ENCODE measurements at places on chromosomes 11 and 22.
A peak's percentile ranks its signal among the peaks of the same experiment; 100 is the strongest.

- peak; percentile 90 for DNase-seq
These were observed 57.5 kb upstream of the PLET1 start for GRCh38 chr11:112318184-112318591.

DNA sequence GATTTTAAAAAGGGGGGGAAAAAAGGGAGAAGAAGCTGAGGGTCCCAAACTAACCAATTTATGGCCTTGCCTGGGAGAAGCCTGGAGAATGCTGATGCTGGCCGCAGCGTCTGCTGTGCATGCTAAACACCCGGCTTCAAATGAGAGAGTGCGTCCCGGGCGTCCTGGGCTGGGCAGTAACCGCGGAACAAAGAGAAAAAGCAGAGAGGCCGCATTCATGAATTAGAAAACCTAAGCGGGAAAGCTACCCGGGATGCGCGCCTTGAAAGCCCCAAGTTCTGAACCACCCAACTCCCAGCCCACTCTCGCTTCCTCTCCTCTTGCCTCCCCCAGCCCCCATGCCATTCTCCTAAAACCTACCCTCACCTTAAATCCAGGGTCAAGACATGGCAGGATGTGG, 6.5 kb downstream of the MN1 start:
- no peak for DNase-seq

- peak; percentile 54 for DNase-seq
These were observed 10.6 kb downstream of the TSPAN32 start for GRCh38 chr11:2312232-2313042.

- no peak for DNase-seq
These were observed 123.6 kb downstream of the EHF start for GRCh38 chr11:34744511-34744910.

DNA sequence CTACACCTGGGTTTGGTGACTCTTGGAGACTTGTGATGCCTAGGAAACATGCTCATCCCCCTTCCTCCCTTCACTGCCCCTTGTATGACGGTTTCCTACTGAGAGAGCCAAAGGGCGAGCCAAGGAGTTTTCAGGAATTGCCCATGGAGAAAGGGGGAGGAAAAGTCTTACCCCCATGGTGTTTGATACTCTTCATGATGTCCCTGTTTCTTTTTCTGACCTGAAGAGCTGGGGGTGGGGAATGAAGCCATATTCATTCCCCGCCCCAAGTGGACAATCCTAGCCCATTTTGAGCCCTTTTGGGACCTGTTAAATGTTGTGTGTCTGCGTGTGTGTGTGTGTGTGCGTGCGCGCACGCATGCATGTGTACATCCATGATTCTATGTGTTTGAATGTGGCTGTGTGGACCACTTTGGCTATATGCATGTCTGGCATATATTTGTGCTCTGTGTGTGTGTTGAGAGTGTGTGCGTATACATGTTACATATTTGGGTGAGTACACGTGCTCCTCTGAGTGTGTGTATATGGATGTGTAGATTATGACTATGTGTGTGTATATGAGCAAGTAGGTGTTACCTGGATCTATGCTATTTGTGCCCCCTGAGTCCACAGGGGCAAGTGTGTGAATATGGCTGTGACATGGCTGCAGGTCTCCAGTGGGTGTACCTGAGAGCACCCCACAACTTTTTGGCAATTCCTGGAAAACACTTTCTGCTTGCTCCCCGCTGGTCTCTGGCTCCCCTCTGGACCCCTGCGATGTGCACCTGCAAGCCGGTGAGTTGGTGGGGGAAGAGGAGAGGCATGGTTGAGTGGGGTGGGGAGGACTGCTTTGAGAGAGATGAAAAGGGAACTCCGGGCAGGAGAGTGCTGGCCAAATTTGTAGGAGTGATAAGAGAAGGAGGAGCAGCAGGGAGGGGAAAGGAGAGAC, 24.6 kb downstream of the OTOG start:
- DNase-seq, result no peak

- no peak for DNase-seq
These were observed 116.9 kb downstream of the SIK3 start for GRCh38 chr11:116981266-116981885.

- peak; percentile 76 for DNase-seq
These were observed 15.8 kb downstream of the BLID start for GRCh38 chr11:122100037-122100755.

- DNase-seq, result no peak
These were observed 6.8 kb downstream of the FUT4 start for GRCh38 chr11:94550513-94550912.

- DNase-seq, result peak; percentile 18
These were observed 222.5 kb downstream of the MN1 start for GRCh38 chr22:27578937-27579617.

GRCh38 chr22:20792966-20793728, 19.2 kb downstream of the SERPIND1 start:
- no peak for DNase-seq

DNA sequence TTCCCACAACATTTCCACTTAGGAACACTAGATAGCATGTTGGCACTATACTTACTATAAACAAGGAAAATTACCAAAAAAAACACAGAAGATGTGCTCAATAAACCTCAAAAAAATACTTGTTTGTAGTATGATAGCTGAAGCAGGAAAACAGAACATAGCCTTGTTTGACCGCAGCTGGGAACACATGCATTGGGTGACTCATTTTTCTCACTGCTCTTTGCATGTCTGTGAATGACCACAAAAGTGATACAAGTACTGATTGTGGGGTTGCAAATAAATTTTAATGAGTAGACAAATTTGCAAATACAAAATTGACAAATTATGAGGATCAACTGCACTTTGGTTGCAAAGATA, 22.8 kb upstream of the GUCY1A2 start:
- DNase-seq, result peak; percentile 97

DNA sequence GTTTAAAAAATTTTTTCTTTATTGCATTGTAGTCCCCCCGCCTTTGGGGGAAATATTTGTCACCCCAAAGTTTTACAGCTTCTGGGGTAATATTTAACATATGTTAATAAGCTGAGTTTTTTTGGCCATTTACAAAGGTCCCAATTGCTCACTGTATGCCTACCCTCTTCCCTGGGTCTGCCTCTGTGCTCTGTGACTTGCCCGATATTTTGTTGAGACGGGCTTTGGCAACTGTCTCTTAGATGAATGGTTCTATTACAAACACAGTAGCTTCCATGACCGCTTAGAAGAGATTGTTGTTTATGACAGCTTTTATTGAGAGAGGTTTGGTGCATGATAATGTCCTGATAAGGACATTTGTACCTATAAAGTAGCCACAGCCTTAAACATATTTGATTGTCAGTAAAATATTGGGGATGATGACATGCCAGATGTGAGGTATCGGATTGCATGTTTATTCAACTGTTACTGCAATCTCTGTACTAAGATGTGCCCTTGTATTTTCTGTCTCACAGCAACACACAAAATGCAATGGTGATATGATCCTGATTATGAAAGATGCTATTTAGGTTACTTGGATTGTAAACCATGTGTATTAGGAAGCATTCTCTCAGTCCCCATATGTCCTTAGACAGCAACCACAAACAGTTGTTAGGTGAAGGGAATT, 103.1 kb downstream of the TEAD1 start:
- no peak for DNase-seq

DNA sequence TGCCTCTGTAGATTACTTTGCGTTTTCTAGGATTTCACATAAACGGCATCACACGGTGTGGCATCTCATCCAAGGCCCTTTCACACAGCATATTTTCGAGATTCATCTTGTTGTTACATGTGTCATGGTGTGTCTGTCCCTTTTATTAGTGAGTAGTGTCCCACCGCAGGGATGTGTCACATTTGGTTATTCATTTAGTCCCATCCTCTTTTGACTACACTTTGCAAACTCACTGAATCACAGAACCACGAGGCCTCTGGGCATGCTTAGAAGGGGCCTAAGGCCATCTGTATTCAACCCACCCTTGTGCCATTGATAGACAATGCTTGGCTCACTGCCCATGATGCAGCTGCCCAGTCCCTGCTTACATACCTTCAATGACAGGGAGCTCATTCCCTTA, 4.2 kb upstream of the RAC2 start:
- no peak for DNase-seq

- DNase-seq, result peak; percentile 92
These were observed 144.6 kb upstream of the RASSF10 start for GRCh38 chr11:12864316-12865156.

DNA sequence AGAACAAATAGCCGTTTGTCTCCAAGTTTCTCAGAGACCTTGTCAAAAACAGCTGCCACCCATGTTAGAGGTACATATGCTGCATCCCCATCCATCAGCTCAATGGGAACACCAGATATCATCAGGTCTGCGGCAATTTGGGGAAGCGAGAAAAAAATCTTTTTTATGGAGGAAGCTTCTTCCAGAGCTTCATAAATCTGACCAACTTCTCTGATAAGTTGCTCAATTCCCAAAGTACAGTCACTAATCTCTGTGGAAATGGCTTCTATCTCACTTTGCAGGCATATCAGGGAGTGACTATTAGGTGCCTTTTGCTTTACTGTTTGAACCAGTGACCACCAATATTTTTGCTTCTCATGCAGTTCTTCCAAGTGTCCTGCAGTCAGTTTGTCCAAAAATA, 34.3 kb upstream of the MRPL17 start:
- DNase-seq, result no peak

GRCh38 chr11:86802601-86803051, 2.3 kb downstream of the PRSS23 start:
- peak; percentile 64 for DNase-seq

GRCh38 chr11:10674911-10675440, 18.6 kb downstream of the IRAG1 start:
- DNase-seq, result no peak

DNA sequence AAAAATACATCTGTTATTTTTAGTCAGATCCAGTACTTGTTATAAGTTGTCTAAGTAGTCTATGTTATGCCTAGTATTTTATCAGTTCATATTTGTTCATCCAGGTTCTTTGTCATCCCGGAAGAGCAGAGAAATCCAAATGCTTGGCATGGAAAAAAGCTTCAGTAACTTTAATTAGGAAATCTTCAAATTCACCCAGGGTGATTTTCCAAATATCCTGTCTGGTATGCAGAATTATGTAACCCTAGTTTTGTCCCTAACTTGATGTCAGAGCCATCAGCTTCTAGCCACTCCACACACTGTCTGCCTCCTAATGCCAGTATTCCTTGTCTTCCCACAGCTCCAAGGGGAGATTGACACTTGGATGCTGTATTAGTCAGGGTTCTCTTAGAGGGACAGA, 216.2 kb downstream of the ARHGAP42 start:
- no peak for DNase-seq

DNA sequence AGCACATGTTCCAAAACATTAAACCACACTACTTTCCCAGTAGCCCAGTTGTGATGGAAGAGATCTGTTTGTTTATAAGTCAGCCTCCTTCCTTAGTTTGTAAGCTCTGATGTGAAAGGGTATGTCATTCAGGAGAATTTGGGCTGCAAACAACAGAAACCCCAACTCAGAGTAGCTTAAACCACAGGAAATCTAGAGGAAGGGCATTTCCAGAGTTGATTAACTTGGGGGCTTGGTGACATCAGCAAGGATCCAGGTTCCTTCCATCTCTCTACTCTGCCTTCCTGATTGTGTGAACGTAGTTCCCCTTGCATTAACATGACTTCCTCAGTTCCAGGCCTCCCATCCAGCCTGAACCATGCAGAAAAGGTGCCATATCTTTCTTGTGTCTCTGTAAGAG, 6.5 kb upstream of the FJX1 start:
- DNase-seq, result no peak

DNA sequence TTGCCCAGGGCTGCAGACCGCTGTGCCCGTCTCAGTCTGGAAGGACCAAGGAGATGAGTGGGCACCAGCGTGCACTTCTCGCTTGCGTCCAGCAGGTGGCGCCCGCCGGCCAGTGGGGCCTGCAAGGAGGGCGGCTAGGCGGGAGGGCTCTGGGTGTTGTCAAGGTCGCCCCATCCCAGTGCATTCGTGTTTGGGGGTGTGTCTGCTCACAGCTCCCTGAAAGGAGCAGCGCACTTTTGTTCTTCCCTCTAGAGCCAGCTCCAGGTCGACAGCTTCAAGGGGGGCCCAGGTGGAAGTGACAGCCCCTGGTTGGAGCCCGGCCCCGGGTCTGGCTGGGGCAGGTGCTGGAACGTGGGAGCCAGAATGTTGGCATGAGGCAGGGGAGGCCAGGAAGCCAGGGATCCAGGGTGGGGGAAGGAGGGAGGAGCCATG, 23.4 kb upstream of the MPPED1 start:
- peak; percentile 36 for DNase-seq

- peak; percentile 27 for DNase-seq
These were observed 913 bp downstream of the ZNHIT2 start for GRCh38 chr11:65116370-65117205.

DNA sequence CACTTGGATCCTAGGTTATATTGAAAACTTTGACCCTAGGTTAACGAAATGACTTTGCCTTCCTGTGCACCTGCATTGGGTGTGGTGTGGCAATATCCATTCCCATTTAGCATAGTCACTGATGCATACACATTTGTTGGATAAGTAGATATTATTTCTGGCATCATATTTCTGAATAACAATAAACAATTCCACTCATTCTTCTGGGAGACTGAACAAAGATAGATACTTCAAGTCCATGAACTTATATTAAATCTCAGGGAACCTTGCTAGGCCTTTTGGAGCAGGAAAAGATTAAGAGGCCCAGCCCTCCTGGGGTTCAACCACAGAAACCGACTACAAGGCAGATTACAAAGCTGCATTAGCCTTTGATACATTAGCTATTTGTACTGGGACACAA, 118.9 kb downstream of the MSANTD4 start:
- peak; percentile 8 for DNase-seq

DNA sequence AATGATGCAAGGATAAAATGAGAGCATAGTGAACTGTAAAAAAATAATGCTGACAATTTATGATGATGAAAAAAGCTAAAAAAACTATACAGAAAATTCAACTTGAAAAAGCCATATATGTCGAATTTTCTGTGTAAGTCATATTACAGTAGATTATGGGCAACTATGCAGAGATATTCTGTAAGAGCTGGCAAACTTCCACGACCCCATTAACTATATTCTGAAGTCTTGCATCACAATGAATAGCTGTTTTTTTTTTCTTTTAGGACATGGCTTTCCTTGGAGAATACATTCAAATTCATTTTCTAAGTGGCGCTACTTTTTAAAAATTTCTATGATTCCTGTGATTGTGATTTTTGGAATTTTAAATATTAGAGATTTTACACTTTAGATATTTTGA, 18.4 kb downstream of the PSMD13 start:
- DNase-seq, result no peak

DNA sequence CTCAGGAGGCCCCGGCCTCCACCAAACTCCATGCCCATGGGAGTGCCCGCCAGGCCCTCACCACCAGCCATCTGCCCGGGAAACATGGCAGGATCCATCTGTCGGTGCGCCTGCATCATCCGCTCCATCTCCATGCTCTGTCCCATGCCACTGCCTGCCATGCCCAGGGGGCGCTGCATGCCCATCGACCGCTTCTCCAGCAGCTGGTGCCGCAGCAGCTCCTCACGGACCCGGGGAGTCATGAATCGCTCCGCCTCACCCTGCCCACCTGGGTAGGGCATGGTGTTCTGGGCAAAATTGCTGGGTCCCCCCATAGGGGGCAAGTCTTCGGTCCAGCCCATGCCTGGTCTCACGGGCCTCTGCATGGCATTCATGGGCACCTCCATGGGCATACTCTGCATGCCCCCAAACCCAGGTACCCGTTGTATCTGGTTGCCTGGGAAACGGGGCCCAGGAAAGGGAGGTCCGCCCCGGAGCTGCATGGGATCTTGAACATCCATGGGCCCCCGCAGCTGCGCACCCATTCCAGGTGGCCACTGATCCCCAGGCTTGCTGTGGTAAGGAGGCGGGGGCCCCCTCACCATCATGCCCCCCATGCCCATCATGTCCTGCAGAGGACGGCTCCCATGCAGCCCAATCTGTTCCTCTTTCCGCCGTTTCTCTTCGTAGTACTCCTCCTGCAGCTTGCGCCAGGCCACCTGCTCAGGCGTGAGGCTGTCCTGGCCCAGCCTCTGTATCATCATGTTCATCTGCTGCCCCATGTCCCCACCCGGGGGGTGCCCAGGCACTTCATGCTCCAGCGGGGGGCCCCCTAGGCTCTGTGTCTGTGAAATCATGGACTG, 18.0 kb downstream of the CXCR5 start:
- DNase-seq, result peak; percentile 20

Data from fibroblast of lung (primary cell).